ENCODE measurements at places on chromosomes 2 and 18. TPM values are rescaled to one million over a fixed set of nuclear protein-coding genes. Genes with fewer than 3 reads are reported as not detected.
A peak's percentile ranks its signal among the peaks of the same experiment; 100 is the strongest.

DNA sequence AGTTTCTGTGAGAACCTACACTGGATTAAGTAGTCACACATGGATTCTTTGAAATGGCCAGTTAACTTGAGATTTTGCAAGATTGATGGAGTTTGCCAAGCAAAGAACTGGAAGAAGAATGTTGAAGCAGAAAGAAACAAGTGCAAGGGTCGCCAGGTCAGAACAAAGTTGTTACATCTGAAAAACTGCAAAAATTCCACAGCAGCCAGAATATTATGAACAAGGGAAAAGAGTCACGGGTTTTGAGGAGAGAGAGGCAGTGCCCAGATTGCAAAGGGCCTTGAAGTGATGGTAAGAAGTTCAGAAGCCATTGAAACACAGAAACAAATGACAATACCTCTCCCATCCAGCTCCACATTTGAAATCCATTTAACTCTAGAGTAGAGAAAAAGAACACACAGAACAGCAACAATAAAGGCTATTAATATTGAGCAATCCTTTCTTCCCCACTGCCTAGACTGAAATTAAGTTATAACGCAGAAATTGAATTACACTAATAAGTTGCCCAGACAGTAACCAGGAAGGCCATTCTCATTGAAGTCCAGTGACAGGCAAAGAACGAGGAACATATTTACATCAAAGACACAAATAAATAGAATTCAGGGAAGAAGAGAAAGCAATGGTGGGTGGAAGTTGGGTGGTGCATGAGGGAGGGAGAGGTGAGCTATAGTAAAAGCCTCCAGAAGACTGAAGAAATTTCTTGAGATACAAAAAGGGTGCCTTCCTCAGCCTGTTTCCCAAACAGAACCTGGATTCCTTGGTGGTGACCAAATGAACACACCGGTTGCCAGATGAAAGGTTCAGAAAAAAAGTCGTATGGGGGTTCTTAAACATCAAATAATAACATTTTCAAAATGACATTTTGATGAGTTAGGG is 80.6 kb downstream of the ARHGAP15 start:
- no peaks in the 10 kb centered on the region for H3K4me1 ChIP-seq
- no peaks in the 10 kb centered on the region for H3K36me3 ChIP-seq
- no peak overlapping the region for H3K27ac ChIP-seq
- H3K4me3 ChIP-seq = no peak overlapping the region

DNA sequence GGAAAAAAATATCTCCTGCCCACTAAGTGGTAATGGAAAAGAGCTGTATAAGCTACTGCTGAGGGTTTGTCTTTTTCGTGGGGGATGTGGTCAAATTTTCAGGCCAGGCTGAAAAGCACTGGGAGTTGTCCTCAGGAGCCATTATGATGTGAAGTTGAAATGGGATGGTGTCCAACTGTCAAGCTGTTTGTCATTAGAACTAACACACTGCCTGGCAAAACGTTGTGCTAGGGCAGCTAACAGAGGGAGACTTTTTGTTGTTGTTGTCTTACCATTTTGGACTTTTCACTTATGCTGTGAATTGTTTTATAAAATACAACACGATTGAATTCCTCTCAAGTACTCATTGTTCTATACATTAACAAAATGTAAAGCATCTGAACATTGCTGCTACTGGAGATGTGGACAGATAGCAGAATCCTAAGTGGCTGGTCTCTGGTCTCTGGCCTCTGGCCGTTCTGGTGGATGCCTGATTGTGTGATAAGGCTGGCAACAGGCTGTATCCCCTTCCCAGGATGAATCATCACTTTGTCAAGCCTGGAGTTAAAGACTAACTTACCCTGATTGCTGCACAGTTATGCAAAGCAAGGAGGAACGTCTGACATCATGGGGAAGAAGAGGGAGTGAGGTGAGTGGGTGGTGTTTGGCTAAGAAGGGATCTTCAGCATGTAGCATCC is 2.3 kb downstream of the MYO1B start:
- H3K4me1 ChIP-seq = no peaks in the 10 kb centered on the region
- peak overlapping the region; percentile 27 for H3K27ac ChIP-seq
- H3K4me3 ChIP-seq = peak overlapping the region; percentile 82
- H3K27me3 ChIP-seq = no peaks in the 10 kb centered on the region
- no peaks in the 10 kb centered on the region for H3K36me3 ChIP-seq

- H3K36me3 ChIP-seq = no peaks in the 10 kb centered on the region
- H3K4me3 ChIP-seq = no peak overlapping the region
- no peaks in the 10 kb centered on the region for H3K27me3 ChIP-seq
- DNase-seq = no peak
- H3K4me1 ChIP-seq = peaks cover 20% of the 10 kb centered on the region
Observed at GRCh38 chr2:159736048-159736447, 23.7 kb downstream of the MARCHF7 start.

- H3K27me3 ChIP-seq = peaks cover 5% of the 10 kb centered on the region
- no peak for DNase-seq
- no peak overlapping the region for H3K27ac ChIP-seq
Observed at GRCh38 chr2:56191617-56192016, 7.8 kb downstream of the CCDC85A start.

DNA sequence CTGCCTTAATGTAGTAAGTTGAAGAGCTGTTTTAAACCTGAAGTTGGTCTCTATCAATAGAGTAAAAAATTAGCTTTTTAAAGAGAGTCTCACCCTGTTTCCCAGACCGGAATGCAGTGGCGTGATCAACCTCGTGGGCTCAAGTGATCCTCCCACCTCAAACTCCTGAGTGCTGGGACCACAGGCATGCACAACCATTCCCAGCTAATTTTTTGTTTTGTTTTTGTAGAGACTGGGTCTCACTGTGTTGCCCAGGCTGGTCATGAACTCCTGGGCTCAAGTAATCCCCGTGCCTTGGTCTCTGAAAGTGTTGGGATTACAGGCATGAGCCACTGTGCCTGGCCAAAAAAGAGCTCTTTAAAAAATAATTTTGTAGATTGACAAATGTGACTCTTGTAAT is 40.3 kb downstream of the CRIM1 start:
- H3K36me3 ChIP-seq = peaks cover 29% of the 10 kb centered on the region
- H3K4me1 ChIP-seq = peaks cover 59% of the 10 kb centered on the region
- no peaks in the 10 kb centered on the region for H3K27me3 ChIP-seq
- no peak overlapping the region for H3K4me3 ChIP-seq

GRCh38 chr18:33232318-33232626 is 208.2 kb downstream of the CCDC178 start:
- no peak overlapping the region for H3K27ac ChIP-seq
- no peak for DNase-seq
- no peaks in the 10 kb centered on the region for H3K4me1 ChIP-seq
- no peaks in the 10 kb centered on the region for H3K36me3 ChIP-seq

GRCh38 chr2:190407662-190408537 is at the start of gene MFSD6:
Gene MFSD6, plus strand, starts transcription at chr2:190408355. Its CDS starts 27,675 bp downstream, at chr2:190436030.
- peak within 1 kb of the TSS; percentile 50 for H3K27ac ChIP-seq
- H3K36me3 ChIP-seq = no peaks in the 10 kb centered on the region
- DNase-seq = peak; percentile 71
- no peaks in the 10 kb centered on the region for H3K27me3 ChIP-seq

- no peak overlapping the region for H3K27ac ChIP-seq
- H3K4me1 ChIP-seq = no peaks in the 10 kb centered on the region
- DNase-seq = no peak
- no peaks in the 10 kb centered on the region for H3K36me3 ChIP-seq
- H3K4me3 ChIP-seq = no peak overlapping the region
Observed at GRCh38 chr2:85089585-85089984, 43.6 kb upstream of the TCF7L1 start.

DNA sequence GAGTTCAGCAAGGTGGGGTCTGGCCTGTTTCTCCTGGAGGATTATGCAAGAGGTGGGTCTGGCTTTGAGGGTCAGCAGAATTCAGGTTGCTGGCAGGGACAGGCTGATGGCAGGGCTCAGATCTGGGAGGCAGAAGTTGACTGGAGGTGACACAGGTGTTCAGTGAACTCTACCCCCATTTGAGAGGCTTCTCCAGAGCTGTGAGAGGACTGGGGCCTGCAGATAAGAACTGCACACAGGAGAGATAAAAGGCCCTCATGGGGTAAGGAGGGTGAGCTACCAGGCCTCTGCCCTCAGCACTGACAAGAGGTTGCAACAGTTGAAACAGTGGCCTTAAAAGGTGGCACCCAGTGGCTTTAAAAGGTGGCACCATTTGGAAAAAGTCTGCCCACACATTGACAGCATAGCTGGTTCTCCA is 13.1 kb downstream of the MOCOS start:
- H3K36me3 ChIP-seq = no peaks in the 10 kb centered on the region
- no peak overlapping the region for H3K27ac ChIP-seq
- no peak for DNase-seq
- no peaks in the 10 kb centered on the region for H3K27me3 ChIP-seq

DNA sequence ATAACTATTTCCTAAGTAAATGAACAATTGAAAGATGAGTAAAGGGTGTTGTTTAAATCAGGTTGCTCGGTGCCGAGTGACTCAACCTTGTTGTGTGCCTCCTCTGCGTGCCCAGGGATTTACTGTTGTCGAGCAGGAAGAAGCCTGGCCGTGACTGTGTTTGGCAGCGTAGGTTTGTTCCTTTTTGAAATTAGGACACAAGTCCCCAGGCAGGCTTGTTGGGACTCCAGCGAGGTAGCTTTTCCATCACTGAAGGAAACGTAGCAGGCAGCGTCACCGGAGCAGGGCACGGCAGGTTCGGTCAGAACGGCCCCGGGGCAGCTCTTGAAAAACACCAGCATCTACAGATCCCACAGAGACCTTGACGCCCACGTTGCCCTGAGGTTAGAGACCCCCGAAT is 48.6 kb downstream of the TMEM18 start:
- no peaks in the 10 kb centered on the region for H3K4me1 ChIP-seq
- no peaks in the 10 kb centered on the region for H3K27me3 ChIP-seq
- no peak for DNase-seq
- no peak overlapping the region for H3K4me3 ChIP-seq
- no peaks in the 10 kb centered on the region for H3K36me3 ChIP-seq

GRCh38 chr2:62785216-62785615 is 79.7 kb downstream of the EHBP1 start:
- H3K36me3 ChIP-seq = no peaks in the 10 kb centered on the region
- H3K4me1 ChIP-seq = no peaks in the 10 kb centered on the region
- no peak overlapping the region for H3K27ac ChIP-seq
- no peaks in the 10 kb centered on the region for H3K27me3 ChIP-seq

GRCh38 chr2:214096208-214096715 is 314.6 kb upstream of the VWC2L start:
- no peak overlapping the region for H3K27ac ChIP-seq
- H3K4me3 ChIP-seq = no peak overlapping the region
- no peaks in the 10 kb centered on the region for H3K4me1 ChIP-seq
- no peaks in the 10 kb centered on the region for H3K36me3 ChIP-seq
- no peaks in the 10 kb centered on the region for H3K27me3 ChIP-seq

DNA sequence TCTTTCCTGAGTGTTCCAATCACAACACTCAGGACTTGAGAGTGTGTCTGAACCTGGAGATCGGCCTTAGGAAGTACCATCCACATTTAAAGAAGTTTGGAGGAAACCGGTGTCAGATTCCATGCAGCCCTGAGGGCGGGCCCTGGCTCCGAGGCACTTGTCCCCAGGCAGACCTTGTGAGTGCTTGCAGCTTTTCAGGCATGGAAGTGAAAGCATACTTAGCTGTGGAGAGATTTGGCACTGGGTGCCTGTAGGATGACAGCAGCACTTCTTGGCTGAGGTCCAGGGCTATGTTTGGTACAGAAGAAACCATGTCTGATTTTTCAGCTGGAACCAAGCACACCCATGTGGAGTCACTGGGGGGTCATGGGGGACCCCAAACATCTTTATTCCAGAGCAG is 230.8 kb downstream of the SEPTIN10 start:
- peak; percentile 81 for DNase-seq
- H3K27ac ChIP-seq = peak overlapping the region; percentile 39
- H3K4me3 ChIP-seq = no peak overlapping the region

- no peak overlapping the region for H3K27ac ChIP-seq
- no peaks in the 10 kb centered on the region for H3K27me3 ChIP-seq
- no peaks in the 10 kb centered on the region for H3K36me3 ChIP-seq
- peak; percentile 69 for DNase-seq
- no peak overlapping the region for H3K4me3 ChIP-seq
- no peaks in the 10 kb centered on the region for H3K4me1 ChIP-seq
Observed at GRCh38 chr18:45110577-45111501, 430.2 kb downstream of the SETBP1 start.

GRCh38 chr2:55301277-55301676 is 32.2 kb upstream of the MTIF2 start:
- DNase-seq = no peak
- H3K27me3 ChIP-seq = no peaks in the 10 kb centered on the region
- H3K36me3 ChIP-seq = no peaks in the 10 kb centered on the region
- no peaks in the 10 kb centered on the region for H3K4me1 ChIP-seq
- H3K27ac ChIP-seq = no peak overlapping the region

DNA sequence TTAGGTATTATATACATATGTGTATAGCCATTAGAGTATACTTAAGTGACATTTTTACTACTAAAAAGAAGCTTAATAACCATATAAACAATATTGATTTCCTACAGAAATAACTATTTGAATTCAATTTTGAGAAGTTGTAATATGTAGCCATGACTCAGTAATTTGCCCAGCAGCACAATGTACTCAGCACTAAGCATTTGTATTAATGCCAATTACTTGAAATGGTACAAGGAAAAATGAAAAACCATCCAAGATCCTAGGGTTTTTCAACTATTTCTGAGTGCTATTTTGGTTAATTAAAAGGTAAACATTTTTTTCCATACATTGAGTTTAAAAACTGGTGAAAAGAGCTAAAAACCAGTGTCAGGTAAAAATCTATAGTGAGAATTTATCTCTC is 324.0 kb downstream of the KCNJ3 start:
- no peak overlapping the region for H3K27ac ChIP-seq
- H3K36me3 ChIP-seq = no peaks in the 10 kb centered on the region
- DNase-seq = no peak
- no peak overlapping the region for H3K4me3 ChIP-seq
- no peaks in the 10 kb centered on the region for H3K27me3 ChIP-seq

DNA sequence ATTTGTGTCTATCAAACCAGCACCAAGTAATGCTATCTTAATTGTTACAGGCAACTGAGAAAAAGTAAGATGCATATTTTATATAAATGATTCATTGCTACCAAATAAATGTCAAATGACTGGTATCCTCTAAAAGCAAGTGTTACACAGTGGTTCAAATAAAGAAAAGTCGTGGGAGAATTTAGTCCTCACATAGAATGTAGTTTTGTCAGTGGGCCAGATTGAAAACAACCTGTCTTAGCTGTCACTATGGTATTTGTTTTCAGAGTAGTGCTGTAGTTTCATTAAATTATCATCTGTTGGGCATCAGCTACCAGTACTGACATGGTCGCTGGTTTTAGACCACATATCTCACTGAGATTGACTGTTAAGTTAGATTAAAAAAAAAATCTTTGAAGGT is 10.2 kb upstream of the EIF2AK3 start:
- no peaks in the 10 kb centered on the region for H3K4me1 ChIP-seq
- H3K27ac ChIP-seq = no peak overlapping the region

CKAP2L gene
- not detected for polyA plus RNA-seq

RAB12 gene
- 49.0 TPM for polyA plus RNA-seq

NT5DC4 gene
- not detected for polyA plus RNA-seq

SLC20A1 gene
- 11.1 TPM for polyA plus RNA-seq

LYG2 gene
- not detected for polyA plus RNA-seq

ACOXL gene
- polyA plus RNA-seq = not detected

KLHL14 gene
- 0.01 TPM for polyA plus RNA-seq

GAREM2 gene
- polyA plus RNA-seq = 0.39 TPM

C2orf15 gene
- 0.05 TPM for polyA plus RNA-seq
